ENCODE measurements at places on chromosomes 3 and 15. TPM values are rescaled to one million over a fixed set of nuclear protein-coding genes. Genes with fewer than 3 reads are reported as not detected.

- H3K36me3 ChIP-seq, result no peaks in the 10 kb centered on the region
- no peak overlapping the region for H3K27ac ChIP-seq
- no peaks in the 10 kb centered on the region for H3K4me1 ChIP-seq
Observed at GRCh38 chr15:35756623-35757022, 210.7 kb upstream of the DPH6 start.

The EIF2B5 gene
- total RNA-seq, result 67.7 TPM

GRCh38 chr3:121517953-121518655, 27.7 kb downstream of the POLQ start:
- no peak for DNase-seq
- H3K4me1 ChIP-seq, result no peaks in the 10 kb centered on the region
- H3K36me3 ChIP-seq, result no peaks in the 10 kb centered on the region
- H3K27ac ChIP-seq, result no peak overlapping the region
- no peak overlapping the region for H3K4me3 ChIP-seq

The GREM1 gene
- total RNA-seq, result not detected

Data from naive thymus-derived CD4-positive, alpha-beta T cell (primary cell).